Hepatocyte (in vitro differentiated cells): ENCODE measurements at places on chromosomes 5 and 9. TPM values are rescaled to one million over a fixed set of nuclear protein-coding genes. Genes with fewer than 3 reads are reported as not detected.

Gene ATG10
- total RNA-seq, result 8.9 and 11.8 TPM in 2 replicates

Gene CNTLN
- 7.3 and 9.2 TPM in 2 replicates for total RNA-seq

DNA sequence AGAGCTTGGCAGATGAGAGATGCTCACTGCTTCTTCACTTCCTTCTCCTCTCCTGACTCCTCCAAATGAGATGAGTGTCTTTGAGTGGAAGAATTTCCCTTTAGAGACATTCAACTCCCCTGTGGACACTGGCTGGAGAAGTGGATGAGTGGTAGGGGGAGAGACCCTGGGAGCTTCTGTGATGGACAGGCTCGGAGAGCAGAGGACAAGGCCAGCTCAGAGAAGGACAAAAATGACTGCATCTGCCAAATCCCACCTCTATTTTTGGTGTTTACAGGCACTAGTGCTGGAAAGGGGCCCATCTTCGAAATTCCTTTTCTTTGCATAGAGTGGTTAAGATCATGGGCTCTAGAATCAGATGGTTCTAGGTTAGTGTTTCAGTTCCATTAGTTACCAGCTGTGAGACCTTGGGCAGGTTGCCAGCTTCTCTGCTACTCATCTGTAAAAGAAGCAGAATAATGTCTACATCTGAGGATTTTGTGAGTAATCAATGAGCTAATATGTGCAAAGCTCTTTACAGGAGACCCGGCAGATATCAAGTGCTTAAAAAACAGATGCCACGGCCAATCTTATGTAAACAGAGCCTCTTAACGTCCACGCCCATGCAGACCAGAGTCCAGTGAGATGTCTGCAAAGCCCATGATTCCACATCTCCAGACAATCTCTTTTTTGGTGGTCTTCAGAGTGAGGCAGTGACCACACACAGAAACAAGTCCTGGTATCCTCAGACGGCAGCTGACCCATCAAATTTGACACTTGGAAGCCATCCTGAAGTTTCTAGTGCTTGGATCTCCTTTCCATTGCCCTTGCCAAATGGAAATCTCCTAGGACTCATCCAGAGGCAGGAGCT, 13.6 kb upstream of the COL27A1 start:
- peak; percentile 60 for DNase-seq

DNA sequence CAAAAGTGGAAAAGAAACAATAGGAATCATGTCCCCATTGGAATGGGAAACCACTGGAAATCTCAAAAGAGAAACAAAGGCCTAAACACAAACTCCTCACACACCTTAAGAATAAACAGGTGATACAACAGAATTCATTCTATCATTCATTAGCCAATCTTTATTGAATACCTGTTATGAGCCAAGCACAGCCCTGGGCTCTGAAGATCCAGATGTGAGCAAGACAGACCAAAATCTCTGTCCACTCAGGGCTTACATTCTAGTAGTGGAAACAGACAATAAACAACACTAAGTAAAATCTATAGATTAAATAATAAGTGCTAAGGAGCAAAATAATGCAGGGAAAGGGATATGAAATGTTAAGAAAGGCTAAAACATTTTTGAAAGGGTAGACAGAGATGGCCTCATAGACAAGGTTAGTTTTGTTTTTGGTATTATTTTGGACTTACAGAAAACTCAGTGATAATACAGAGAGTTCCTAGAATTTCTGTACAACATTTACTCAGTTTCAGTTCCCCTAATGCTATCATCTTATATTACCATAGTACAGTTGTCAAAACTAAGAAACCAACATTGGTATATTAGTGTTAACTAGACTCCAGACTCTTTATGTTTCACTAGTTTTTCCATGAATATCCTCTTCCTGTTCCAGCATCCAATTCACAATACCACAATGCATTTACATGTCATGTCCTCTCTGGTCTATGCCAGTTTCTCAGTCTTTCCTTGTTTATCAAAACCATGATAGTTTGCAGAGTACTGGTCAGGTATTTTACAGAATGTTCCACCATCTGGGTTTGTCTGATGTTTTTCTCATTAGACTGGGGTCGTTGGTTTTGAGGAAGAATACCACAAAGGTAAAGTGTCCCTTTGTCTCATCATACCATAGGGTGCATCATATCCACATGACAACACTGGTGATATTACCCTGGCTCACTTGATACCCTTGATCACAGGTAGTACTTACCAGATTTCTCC, 103.7 kb downstream of the SIL1 start:
- no peak for DNase-seq
